T-helper 17 cell (primary cell): ENCODE measurements at places on chromosomes 7 and 10.

GRCh38 chr10:103186128-103186527 lies 6.9 kb downstream of the NT5C2 start:
- DNase-seq = no peak

DNA sequence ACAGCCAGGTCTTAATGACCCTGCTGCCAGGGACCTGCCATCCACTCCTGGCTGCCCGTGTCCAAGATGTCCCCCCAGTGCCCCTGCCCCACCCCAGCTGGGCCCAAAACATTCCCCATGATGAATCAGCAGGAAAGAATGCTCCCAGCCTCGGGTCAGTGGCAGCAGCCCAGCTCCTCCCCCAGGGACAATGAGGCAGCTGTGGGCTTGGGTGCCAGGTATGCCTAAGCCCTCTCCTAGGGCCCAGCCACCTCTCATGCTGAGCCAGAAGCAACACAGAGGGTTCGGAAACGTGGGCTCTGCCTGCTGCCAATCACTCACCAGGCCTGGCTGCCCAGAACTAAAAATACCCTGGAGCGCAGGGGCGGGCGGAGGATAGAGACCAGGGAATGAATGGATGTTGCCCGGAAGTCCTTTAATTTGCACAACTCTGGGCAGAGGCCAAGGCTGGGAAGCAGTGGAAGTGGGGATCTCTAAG lies 1.5 kb upstream of the LOXL4 start:
- no peak for DNase-seq

- peak; percentile 22 for DNase-seq
Observed at GRCh38 chr10:84329196-84329611, 815 bp downstream of the CCSER2 start.

DNA sequence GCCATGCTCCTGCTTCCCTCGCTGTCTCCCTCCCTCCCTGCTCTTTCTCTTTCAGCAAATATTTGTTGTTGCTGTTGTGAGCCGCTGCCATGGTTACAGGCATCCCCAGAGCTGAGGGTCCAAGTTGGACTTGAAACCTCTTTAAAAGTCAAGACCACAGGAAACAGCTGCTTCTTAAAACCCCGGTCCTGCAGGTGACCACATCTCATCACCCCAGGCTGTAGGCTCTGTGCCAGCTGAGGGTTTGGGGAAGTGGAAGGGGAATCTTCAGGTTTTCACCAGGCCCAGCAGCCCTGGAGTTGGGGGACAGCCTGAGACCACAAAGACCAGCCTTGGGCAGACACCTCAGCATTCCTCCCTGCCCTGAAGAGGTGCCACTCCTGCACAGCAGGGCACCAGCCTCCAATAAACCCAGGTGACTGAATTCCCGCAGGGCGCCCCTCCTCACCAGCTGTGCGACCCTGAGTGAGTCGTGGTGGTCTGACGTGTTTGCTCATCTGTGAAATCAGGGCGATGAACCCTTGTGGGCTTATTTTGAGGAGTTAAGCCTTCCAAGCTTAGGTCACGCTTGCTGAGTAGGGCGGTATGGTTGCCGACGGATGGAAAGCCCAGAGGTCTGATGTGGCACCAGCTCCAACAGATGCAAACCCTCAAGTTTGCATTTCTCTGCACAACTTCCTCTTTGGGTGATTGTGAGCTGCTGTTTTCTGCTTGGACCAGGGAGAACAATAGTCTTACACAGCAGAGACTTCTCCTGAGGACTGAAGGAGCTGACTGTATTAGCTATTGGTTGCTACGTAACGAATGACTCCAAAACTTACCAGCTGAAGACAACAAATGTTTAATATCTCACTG lies 24.8 kb downstream of the NPTX2 start:
- no peak for DNase-seq

DNA sequence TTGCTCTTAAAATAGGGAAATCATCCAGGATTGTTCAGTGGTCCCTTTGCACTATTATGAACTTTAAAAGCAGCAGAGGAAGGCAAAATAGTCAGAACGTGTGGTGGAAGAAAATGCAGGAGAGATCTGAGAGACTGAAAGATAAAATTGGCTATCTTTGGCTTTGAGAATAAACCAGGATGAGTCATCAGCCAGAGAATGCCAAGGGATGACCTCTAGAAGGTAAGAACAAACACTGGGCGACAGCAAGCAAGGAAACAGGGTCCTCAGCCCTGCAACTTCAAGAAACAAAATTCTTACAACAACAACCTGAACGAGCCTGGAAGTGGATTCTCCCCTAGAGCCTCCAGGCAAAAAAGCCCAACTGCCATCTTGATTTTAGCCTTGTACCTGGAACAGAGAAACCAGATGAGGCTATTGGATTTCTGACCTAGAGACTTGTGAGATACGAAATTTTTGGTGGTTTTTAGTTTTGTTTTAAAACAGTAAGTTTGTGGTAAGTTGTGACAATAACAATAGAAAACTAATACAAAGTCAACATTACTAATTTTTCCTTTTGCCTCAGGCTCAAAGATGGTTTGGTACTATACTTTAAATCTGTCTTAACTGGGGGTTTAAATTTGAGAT lies 130.2 kb upstream of the CNTNAP2 start:
- DNase-seq = no peak

- DNase-seq = no peak
Observed at GRCh38 chr7:45153233-45153632, 4.4 kb upstream of the RAMP3 start.

- DNase-seq = no peak
Observed at GRCh38 chr7:74329225-74329624, 40.0 kb downstream of the CLIP2 start.

GRCh38 chr10:125444790-125445189 lies 238.2 kb downstream of the TEX36 start:
- no peak for DNase-seq

DNA sequence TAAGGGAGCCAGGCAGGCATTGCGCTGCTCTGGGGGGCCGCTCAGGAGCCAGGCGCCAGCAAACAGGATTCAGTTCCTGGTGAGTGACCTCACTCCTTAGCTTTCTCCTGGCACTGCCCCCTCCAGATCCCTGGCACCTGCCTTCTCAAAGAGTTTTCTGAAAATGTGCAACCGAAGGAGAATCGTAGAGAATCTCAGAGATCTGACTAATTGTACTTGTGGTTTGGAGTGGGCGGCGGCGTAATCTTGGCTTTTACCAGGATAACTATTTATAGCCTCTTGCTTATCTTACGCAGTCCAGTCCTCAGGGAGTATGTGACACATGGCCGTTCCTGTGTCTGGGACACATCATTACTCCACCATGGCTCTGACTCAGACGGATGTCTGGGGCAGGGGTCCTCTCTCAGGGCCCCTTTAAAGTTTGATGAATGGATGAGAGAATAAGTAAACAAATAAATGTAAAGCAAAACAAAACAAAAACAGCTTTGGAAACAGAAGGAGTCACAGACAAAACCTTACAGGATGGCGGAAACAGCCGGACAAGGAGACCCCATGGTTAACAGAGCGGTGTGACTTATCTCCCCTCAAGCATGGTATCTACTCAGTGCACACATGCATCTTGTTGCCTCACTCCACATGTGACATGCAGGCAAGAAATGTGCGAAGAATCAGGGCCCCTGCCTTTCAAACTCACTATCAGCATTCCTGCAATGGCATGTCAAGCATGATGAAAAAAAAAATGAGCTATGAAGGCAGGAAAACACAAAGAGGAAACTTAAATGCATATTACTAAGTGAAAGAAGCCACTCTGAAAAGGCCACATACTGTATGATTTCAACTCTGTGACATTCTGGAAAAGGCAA lies 99.7 kb downstream of the TNS3 start:
- no peak for DNase-seq

DNA sequence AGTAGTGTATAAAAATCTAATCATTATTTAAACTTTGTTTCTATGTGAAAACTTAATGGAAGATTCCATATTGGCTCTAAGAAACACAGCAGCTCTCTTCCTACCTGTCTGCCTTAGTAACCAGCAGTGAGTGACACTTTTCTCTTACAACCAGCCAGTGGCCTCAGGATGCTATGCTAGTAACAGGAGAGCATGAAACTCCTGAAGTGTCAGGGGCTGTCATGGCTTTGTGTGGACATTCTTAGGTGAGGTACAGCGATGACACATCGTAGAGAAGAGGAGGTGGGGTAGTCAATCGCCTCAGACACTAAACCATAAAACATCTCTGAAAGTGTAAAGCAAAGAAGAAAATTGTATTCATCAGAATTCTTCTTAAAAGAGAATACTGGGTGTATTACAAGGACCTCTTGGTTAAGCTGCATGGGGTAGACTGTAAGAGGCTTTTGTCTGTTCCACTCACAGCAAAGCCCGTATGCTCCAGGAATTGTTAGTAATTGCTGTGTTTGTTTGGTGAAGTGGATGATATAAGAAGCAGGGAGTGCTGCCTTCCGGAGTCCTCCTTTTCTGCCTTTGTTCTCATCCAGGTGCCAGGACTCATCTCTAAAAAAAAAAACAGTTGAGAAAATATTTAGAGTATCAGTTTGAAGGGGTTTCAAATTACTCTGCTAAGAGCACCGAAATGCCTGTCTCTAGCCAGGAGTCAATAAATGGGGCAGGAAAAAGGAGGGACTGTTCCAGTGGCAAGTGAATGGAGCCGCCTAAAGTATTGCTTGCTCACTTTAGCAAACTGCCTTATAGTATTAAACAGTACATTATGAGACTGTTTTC lies 518.8 kb downstream of the CNTNAP2 start:
- DNase-seq = no peak

- DNase-seq = no peak
Observed at GRCh38 chr10:113235508-113235907, 285.5 kb downstream of the TCF7L2 start.

- no peak for DNase-seq
Observed at GRCh38 chr10:18334116-18334867, 194.1 kb downstream of the CACNB2 start.

DNA sequence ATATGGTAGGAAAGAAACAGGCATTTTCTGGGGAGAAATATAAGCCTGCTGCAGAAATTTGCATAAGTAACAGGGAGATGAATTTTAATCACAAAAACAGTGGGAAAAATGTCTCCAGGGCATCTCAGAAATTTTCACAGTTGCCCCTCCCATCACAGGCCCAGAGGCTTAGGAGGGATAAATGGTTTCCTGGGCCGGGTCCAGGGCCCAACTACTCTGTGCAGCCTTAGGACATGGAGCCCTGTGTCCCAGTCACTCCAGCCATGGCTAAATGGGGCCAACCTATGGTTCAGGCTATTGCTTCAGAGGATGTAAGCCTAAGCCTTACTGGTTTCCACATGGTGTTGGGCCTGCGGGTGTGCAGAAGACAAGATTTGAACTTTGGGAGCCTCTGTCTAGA lies 9.2 kb downstream of the OR6B1 start:
- DNase-seq = no peak

- no peak for DNase-seq
Observed at GRCh38 chr7:120942861-120943260, 7.7 kb upstream of the ING3 start.

GRCh38 chr7:152406491-152406890 lies 29.3 kb downstream of the KMT2C start:
- no peak for DNase-seq

GRCh38 chr10:31186225-31187000 lies 132.6 kb upstream of the ZEB1 start:
- no peak for DNase-seq

DNA sequence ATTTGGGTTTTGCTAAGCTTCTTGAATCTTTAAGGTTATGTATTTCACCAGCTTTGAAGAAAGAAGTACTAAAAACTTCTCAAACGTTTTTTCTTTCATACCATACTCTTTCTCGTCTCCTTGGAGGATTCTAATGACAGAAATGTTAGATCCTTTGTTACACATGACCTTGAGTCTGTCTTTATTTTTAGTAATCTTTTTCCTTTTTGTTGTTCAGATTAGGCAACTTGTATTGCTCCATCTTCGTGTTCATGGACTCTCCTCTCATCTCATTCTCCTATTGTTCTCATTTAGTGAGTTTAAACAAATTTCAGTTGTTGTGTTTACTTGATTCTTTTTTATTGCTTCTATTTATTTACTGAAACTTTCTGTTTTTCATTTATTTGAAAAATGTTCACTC lies 73.7 kb downstream of the WDFY4 start:
- no peak for DNase-seq

- DNase-seq = no peak
Observed at GRCh38 chr7:42914421-42915045, 2.7 kb upstream of the C7orf25 start.

DNA sequence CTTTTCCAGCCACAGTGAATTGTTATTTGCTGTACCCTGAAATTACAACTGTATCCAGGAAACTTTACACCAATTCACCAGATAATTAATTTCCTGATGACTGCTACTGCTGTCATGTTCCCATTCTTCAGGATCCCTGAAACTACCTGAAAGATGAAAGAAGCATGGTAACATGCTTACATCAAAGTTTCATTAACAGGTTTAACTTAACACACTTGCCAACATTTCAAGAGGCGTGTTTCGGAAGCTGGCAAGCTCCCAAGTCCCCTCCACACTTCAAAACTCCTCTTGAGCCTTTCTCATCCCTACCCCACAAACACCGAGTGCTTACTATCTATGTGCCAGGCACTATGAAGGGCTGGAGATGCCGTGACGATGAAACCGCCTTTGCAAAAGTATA lies 88.6 kb downstream of the MPP7 start:
- DNase-seq = no peak

- no peak for DNase-seq
Observed at GRCh38 chr7:46710927-46711326, 789.9 kb upstream of the IGFBP3 start.

DNA sequence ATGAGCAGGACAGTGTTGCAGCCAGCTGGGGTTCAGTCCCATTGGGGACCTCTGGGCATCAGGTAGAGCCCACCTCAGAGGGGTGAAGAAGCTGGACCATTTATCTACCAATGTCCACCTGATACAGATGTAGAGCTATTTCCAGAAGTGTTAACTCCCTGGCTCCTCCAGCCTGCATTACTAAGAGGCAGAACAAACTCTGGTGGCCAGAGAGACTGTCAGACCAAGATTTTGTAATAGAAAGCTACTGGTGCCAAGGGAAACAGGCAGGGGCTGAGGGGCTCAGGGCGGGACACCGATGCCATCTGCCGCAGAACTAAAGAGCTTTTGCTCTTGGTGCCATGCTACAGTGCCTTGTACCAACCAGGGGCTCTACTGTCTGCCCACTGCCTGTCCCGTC lies 268.2 kb upstream of the HABP2 start:
- no peak for DNase-seq

GRCh38 chr7:138091032-138091431 lies 14.8 kb downstream of the AKR1D1 start:
- DNase-seq = no peak

DNA sequence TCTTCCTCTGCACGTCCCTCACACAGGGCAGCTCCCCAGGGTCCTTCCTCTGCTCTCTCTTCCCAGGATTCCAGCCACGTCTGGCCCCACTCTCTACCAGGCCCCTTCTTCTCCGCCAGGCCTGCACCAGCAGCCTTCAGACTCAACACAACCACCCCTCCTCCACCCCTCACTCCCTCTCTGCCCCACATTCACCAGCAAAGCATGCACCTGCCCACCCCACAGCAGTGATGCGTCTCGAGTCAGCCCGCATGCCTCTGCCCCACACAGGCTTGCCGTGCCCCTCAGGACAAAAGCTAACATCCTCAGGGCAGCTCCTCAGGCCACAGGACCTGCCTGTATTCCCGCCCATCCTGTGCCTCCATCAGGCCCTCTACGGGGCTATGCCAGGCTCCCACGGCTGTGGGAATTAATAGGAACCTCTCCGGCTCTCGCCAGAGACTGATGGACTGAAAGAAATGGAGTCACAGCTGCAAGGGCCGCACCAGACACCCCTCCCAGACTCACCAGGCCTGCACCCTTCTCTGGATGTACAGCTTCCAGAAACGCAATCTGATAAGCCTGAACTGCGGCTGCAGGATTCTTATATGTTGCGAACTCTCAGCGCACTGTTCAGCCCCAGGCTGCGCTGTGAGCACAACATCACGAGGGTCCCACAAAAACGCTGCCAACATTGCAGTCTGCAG lies 100.1 kb downstream of the CYTH3 start:
- DNase-seq = no peak

- DNase-seq = no peak
Observed at GRCh38 chr10:34403512-34403911, 411.6 kb downstream of the PARD3 start.
